Effector memory CD4-positive, alpha-beta T cell (primary cell): ENCODE measurements at places on chromosomes 6 and 20.

DNA sequence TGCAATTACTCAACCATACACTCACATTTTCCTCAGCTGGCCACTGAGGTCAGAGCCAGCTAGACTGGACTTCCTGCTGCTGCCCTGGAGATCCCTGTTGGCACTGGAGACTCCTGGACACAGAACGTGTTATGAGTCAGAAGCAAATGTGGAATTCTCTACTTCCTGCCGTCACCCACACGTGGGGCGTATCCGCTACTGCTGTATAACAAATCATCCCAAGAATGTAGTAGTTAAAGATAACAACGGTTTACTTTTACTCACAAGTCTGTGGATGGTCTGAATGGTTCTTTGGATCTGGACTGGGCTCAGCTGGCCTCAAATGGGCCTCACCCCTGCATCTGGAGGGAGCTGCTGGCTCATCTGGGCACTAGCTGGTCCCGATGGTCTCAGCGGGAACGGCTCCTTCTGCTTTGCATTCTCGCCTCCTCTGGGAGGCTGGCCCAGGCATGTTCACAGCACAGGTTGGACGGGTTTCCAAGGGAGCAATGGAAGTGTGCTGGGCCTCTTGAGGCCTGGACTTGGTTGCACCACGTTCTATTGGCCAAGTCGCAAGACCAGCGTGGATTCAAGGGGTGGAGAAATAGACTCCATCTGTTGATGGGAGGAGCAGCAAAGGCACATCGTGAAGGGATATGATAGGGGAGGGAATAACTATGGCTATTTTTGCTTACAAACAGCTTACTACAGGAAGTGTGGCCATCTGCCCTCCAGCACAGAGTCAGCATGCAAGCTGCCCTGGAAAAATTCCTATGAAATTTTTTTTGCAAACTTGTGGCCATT lies 118.5 kb downstream of the SNX5 start:
- no peak for DNase-seq

GRCh38 chr6:25006565-25007001 lies 70.8 kb upstream of the RIPOR2 start:
- DNase-seq, result no peak

- DNase-seq, result no peak
Observed at GRCh38 chr6:37615564-37616340, 81.9 kb downstream of the MDGA1 start.

GRCh38 chr6:157985378-157986155 lies 3.9 kb downstream of the SYNJ2 start:
- no peak for DNase-seq

DNA sequence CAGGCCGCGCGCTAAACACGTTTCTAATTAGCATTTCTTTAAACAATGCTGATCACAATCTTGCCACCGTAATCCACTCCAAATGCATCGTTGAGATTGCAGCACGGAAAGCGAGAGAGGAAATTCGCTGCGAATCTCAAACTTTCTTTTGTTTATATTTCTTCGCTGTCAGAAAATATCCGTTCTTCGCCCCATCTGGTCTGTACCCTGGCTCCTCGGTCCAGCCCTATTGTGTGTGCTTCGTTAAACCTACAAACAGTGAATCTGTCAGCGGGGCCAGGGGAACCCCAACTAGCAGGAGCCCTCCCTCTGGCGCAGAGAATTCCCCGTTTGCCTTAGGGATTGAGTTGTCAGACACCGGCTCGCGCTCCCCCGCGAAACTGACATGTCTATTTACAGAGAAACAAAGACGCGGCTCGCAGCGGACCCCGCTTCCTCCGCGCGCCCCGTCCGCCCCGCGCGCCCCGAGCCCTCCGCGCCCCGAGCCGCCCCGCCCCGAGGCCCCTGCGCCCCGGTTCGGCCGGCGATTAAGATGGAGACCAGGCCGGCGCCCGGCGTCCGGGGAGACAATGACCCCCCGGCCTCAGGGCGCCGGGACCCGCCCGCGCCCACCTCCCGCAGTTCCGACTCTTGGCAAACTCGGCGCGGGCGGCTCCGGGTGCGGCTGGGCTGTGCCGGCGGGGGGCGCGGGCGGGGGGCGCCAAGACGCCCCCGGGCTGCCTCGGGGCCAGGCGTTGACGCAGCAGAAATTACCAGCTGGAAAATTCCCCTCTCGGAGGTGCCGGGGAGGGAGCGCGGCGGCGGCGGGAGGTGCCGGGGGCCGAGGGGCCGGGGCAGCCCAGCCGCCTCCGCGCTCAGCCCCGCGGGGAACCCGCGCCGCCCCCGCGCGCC lies 874 bp downstream of the ZBTB46 start:
- no peak for DNase-seq

GRCh38 chr6:147381712-147382111 lies 126.8 kb upstream of the SAMD5 start:
- no peak for DNase-seq

GRCh38 chr6:53330137-53330536 lies 18.6 kb downstream of the ELOVL5 start:
- no peak for DNase-seq

DNA sequence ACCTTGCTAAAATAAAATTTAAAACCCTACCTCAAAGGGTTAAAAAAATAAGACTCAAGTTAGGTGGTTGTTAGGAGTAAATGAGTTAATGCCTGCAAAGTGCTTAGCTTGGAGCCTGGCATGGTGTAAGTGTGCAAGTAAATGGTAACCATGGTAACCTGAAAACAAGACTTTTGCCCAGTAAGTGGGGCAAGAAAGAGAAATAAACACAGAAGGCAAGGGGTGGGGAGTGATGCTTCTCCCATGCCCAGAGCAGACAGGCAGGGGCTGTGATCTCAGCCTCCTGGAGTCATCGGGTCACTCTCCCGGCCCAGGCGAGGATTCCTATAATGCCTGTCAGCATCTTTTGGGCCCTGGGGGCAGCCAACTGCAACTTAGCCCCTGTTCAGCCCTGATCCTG lies 59.2 kb upstream of the SLC32A1 start:
- no peak for DNase-seq

- DNase-seq, result no peak
Observed at GRCh38 chr6:40338306-40338705, 248.9 kb downstream of the LRFN2 start.
